ENCODE measurements at places on chromosomes 2 and 18.

DNA sequence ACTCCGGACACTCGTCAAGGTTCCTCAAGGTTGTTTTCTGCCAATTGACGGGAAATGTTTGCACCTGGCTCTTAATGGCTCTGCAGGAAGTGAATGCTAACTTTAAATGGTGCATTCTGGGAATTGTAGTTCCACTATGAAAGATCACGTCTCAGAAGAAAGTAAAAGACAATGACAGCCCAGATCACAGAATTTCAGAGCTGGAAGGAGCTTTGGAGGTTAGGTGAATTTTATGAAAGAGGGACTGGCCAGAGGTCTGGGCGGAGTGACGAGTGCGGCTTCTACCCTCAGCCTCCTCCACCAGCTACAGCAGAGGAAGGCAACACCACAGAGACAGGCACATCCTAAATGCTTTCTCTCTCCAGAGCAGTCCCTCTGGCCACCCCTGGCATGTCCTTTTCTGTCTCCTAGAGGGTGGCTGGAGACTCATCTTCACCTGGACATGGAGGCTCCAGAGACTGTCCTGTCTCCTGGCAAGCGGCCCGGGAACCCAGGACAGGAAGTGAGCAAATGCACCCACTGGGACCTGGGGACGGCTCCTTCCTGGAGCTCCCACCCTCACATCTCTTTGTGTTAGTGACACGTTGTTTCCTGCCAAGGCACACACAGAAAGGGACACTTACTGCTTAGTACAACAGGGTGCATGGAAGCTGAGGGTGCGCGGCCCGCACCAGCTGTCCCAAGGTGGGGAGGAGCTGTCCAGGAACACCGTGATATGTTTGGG, 19.4 kb downstream of the THAP4 start:
- no peak for DNase-seq

DNA sequence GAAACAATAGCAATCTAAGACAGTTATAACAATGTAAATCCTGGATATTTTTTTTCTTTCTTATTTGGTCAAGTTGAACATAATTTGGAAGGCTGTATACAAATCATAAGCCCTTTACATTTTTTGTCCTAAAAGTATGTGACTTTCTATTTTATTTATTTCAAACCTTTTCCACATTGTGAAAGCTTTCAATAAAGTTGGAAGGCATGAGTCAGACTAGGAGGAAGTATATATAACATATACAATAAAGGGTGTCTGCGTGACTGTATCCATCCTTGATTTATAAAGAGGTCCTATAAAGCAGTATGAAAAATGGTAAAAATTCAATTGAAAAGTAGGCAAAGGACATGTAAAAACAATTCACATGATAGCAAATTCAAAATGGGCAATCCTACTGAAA, 44.4 kb downstream of the CRACDL start:
- no peak for DNase-seq

DNA sequence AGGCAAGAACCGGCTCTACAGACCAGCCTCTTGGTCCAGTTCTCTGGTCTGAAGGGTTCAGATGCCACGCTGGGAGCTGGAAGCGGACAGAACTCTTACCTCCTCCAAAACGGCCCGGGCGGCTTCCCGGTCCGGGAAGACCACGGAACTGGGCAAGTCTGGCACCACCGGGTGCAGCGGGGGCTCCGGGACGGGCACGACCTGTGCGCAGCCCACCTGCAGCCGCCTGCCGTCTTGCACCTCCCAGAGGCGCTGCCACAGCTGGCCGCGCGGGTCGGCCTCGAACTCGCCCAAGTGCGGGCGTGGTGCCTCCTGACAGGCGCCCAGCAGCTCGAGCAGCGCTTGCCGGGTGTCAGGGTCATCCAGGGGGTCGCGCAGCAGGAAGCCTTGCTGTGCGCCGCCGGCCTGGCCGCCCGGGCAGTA, 773 bp downstream of the CMPK2 start:
- no peak for DNase-seq

GRCh38 chr2:65922794-65923193, 490.4 kb upstream of the SPRED2 start:
- DNase-seq = no peak

- no peak for DNase-seq
Observed at GRCh38 chr2:236731767-236732580, 162.3 kb downstream of the ACKR3 start.

- no peak for DNase-seq
Observed at GRCh38 chr18:70243131-70243929, 37.8 kb upstream of the RTTN start.

DNA sequence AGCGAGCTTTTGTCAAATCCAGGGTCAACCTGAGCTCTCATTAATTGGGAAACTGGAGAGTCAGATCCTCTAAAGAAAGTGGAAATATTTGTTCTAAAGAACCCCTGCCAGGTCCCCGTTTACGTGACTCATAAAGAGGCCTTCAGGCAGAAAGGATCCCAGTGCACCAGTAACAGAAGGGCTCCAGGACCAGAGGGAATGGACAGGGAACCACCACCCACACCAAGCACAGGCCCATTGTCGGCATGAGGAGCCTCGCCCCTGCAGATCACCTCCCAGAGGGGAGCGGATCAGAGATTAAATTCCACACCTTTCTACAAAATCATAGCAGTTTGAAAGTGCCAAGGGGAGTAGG, 16.4 kb upstream of the C1QL2 start:
- DNase-seq = no peak

DNA sequence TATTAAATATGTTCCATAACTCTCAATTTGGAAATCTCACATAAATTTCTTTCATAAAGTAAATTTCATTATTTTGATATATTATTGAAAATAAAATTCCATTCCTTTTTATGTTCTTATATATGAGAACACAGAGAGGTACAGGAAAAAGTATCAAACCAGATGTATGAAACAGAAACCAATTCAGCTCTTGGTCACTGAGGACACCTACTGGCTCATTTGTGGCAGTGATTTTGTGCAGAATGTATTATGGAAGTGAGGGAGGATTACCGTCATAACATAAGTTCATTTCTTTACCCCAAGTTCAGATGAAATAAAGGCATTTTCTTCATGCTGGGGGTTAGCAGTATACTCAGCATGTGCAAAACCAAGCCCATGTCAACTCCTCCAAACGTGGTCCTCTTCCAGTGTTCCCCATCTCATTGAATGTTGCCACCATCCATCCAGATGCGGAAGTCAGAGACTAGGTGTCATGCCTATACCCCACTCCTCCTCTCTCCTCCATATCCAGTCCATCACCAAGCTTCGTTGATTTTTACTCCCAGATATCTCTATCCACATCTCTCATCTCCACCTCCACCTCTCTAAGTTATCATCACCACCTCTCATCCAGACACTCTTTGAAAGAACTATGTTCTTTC, 41.7 kb upstream of the MALL start:
- no peak for DNase-seq

GRCh38 chr2:237774811-237775553, 23.6 kb upstream of the RBM44 start:
- DNase-seq = peak; percentile 21

DNA sequence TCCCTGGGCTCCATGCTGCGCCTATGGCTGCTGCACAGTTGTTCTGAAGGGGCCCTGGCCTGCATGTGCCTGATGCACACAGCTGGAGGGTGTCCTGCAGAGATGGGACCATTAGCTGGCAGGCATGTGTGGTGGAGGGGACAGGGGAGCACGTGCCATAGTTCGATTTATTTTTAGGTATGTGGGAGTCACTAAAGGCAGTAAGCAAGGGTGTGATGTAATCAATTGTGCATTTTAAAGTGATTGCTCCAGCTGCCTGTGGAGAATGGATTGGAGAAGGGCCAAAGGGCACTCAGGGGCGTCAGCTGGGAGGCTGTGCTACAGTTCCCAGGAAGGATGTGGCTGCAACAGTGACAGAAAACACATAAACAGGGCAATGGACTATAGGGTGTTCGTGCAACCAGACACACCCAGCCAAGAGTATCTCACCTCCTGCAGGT, 205.1 kb downstream of the ARL4C start:
- no peak for DNase-seq

GRCh38 chr2:9244985-9245544, 38.5 kb downstream of the ASAP2 start:
- DNase-seq = no peak

DNA sequence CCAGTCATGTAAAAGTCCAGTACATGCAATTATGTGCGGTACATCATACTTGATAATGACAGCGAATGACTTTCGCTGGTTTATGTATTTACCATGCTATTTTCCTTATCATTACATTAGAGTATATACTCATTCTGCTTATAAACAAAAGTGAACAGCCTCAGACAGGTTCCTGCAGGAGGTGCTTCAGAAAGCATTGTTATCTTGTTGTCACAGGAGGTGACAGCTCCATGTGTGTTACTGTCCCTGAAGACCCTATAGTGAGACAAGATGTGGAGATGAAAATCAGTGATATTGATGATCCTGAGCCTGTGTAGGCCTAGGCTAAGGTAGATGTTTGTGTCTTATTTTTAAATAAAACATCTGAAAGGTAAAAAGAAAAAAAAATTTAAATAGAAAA, 15.3 kb upstream of the MPPE1 start:
- DNase-seq = no peak

DNA sequence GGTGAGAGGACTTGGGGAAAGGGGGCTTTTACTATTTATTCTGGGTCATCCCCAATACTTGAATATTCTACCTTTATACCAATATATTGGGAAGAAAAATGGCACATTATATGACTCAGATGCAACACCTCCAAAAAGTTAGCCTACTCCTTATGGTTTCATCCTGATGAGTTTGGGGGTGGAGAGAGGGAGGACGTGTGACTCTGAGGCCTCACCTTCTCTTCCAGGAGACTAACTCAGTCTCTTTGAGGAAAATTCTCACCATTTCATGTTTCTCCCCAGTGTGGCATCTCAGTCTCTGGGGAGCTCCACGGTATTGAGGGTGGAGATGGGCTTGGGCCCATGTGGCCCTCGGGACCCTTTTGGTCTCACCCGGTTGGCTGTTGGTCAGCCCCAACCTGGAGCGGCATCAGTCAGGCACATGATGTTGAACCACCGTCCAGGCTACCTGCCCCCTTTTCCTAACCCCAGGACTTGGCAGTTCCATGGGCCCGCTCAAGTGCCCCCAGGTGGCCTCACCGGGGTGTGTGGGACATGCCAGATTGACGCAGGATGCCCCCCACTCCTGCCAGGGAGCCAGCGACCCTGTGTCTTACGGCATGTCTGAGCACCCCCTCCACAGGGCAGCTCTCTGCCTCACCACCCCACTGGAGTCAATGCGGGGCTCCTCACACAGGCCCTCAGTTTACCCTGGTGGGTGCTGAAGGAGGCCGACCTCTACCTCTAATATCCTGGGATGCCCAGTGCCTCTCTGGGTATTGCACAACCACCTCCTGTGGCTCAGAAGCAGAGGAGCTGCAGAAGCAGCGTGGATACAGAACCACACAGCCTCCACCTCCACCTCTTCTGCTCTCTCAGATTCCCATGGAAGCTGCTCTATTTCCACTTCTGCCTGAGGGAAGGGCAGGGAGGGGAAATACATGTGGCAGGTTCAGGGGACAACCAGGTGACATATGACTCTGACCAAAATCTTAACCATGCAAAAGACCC, 297.4 kb downstream of the EIPR1 start:
- no peak for DNase-seq

- no peak for DNase-seq
Observed at GRCh38 chr2:233228376-233228775, 23.1 kb upstream of the ATG16L1 start.

DNA sequence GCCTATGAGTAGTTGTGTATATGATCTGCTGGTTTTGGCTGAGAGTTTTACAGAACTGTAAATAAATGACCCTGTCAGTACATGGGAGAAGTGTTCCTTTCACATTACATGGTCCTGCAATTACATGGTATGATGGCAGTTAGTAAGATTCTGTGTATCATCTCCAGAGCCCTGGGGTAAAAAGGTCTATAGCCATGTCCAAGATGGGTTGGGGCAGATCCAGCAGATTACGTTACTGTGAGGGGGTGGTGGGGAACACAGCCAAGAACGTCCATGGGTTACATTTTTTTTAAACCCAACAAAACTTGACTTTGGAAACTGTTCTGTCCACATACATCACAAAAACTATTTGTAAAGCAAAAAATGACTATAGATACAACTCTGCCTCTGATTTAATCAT, 64.2 kb upstream of the LMAN1 start:
- no peak for DNase-seq

DNA sequence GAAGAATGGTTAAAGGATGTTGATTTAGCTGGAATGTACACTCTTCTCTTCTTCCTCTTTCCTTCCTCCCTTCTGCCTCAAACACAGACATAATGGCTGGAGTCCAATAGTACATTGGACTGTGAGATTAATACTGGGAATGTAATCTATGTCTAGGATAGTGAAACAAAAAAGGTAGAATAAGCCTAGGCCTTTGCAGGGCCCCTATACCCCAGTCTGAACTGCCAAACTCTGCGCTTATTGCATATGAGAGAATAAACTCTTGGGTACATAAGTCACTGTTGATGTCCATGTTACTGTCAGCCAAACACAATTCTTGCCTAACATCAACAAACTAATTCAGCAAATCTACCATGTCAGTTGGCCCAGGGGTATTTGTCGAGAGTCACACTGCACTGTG, 29.7 kb upstream of the CCDC150 start:
- DNase-seq = no peak

DNA sequence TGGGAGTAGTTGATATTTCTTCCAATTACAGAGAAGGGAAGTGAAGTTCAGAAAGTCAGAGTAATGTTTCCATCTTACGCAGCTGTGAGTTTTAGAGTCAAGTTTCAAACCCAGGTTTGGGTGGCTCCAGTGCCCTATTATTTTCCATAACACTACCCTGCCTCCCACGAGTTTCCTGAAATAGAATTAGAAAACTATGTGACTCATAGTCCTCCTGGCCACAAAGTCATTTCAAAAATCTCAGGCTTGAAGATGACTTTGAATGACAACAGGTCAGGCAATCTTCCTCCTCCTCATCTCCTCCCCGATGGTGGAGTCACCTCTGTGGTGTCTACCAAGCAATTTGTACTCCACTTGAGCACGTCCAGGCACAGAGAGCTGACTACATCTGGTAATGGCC, 212.3 kb upstream of the TRIB2 start:
- no peak for DNase-seq

- DNase-seq = no peak
Observed at GRCh38 chr2:221943076-221943810, 355.6 kb downstream of the PAX3 start.

DNA sequence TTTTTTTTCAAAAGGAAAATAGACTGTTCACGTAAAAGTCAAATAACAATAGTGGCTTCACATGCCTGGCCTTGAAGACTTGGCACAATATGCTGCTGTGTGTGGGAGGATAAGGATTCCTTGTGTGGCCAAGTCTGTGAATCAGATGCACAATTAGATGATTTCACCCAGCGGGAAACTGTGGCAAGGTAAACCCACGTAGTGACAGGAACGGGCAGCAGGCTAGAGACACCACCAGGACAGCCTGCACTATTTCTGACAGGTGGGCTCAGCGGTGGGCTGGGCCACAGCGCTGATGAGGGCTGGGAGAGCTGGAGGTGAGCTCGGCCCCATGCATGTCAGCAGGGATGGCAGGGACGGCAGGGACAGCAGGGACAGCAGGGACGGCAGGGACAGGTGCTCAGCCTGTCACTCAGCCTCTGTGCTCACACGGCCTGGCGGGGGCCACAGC, 21.6 kb downstream of the SNORC start:
- no peak for DNase-seq

Data from activated T-cell treated with anti-CD3 and anti-CD28 coated beads for 4 hours (primary cell).